ENCODE measurements at places on chromosomes 4 and X.

- DNase-seq = no peak
Measured at GRCh38 chrX:86066998-86067397, 19.6 kb upstream of the CHM start.

- no peak for DNase-seq
Measured at GRCh38 chr4:2248044-2248780, 6.3 kb upstream of the HAUS3 start.

GRCh38 chr4:31949045-31949444, 1228.9 kb downstream of the PCDH7 start:
- no peak for DNase-seq

GRCh38 chrX:53080628-53081580, 1.3 kb upstream of the TSPYL2 start:
- no peak for DNase-seq

DNA sequence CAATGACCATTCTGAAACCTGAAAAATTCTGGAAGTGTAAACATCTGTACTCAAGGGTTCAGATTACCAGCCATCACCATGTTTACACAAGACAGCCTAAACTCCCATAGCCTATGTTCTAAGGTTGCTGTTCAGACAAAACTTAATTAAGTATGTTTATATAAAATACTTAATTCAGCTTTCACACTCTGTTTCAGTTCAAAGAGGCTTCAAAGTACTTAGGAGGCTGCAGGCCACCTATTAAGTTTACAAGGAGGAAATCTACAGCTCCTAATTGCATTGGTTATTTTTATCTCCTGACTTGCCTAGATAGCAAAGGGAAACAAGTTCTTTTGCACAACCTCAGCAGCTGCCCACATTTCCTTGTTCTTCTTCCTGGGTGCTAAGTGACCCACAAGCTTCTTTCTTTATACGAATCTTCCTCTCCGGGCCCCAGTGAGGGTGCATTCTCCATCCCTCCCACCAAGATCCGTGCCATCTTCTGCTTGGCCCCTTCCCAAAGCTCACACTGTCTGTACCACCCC, 2.0 kb downstream of the GAK start:
- no peak for DNase-seq

GRCh38 chr4:25310066-25310802, 2.3 kb upstream of the ZCCHC4 start:
- no peak for DNase-seq

DNA sequence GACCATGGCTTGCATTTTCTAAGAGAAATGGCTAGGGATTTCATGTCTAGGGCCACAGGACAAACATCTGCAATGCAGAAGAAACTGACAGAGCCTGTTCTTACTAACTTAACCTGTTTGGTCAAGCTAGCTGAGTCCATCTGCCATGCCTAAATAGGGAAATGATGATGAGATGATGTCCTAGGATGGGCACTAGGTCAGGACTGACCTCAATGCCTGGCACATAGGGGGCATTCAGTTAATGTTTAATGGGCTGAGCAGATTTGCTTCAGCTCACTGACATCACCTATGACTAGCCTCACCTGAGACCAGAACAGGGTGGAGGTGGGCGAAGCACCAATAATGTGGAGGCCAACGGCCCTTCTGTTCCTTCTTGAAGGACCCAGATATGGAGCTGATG, 174.2 kb upstream of the SCML1 start:
- no peak for DNase-seq

DNA sequence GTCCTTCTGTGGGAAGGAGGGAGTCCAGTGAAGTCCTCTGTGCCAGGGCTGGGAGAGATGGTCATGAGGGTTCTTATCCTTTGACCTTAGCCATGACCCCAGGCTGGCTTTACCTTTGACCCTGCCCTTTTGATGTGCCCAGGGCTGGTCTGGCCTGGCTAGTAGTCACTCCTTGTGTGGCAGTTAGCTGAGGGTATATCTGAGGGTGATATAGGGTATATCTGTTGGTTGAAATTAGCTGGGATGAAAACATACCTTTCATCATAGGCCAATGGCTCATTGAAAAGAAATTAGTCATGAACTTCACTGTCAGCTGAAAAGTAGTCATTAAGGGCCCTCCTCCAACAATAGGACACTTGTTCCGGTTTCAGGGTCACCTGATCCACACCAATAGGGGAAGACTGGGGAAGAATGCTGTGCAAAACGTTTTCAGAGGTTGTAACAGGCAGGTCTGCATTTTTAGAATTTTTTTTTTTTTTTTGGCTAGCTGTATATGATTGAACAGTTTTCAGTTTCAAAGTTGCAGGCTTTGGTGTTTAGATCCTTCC, 74.6 kb upstream of the STOX2 start:
- no peak for DNase-seq

DNA sequence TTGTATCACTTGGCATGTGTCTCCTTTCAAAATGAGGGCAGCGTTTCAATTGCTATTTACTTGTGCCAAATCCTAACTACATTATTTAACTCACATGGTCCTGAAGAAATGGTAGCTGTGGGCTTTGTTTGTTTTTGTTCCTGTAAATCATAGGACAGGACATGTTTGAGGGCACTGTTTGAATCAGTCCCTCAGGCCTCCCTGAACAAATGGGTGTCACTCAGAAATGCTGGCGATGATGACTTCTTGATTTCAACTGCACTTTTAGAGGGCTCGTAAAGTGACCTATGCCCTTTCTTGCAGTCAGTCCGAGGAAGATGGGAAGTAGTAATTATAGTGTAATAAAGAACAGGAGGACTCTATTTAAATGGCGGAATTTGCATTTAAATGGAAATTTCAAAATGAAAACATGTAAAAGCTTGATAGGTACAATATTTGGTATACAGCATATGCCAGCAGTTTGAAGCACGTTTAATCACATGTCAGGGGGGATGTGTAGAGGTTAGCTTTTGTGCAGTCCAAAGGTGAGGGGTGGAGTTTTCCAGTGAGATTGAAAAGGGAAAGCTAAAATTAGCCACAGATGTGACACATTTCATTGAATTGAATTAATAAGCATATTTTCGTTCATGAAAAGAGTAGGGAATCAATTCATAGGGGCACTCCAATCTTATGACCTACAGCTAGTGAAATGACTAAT, 1958.7 kb upstream of the IGFBP7 start:
- DNase-seq = no peak

GRCh38 chr4:81165861-81166430, 49.1 kb downstream of the PRKG2 start:
- DNase-seq = no peak

DNA sequence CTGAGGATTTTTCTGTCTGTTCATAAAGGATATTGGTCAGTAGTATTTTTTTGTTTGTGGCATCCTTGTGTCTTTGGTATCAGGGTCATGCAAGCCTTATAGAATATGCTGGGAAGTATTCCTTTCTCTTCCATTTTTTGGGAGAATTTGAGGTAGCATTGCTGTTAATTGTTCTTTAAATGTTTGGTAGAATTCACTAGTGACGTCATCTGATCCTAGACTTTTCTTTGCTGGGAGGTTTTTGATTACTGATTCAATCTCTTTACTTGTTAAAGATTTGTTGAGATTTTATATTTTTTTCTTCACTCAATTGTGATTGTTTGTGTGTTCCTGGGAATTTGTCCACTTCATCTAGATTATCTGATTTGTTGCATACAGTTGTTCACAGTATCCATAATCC, 234.4 kb upstream of the ATP6AP2 start:
- no peak for DNase-seq

Data from AG04450 (cell line).